ENCODE measurements at places on chromosomes 2 and 18. TPM values are rescaled to one million over a fixed set of nuclear protein-coding genes. Genes with fewer than 3 reads are reported as not detected.

The IL36B gene
- not detected for total RNA-seq

The DES gene
- total RNA-seq: not detected

The RAB17 gene
- total RNA-seq: 52.2 TPM

- H3K27ac ChIP-seq: no peak overlapping the region
- peak; percentile 21 for DNase-seq
- peaks cover 3% of the 10 kb centered on the region for H3K4me1 ChIP-seq
- H3K36me3 ChIP-seq: no peaks in the 10 kb centered on the region
- H3K27me3 ChIP-seq: peaks cover 24% of the 10 kb centered on the region
These were observed 12.4 kb upstream of the ADCYAP1 start for GRCh38 chr18:892316-892715.

GRCh38 chr2:179218848-179219594 is 45.6 kb downstream of the SESTD1 start:
- peak; percentile 86 for DNase-seq
- 0 out of 2 replicates have a peak, but pooled peaks cover 3% of the 10 kb centered on the region for H3K4me1 ChIP-seq
- no peaks in the 10 kb centered on the region for H3K36me3 ChIP-seq

The KYNU gene
- 1.1 TPM for total RNA-seq

DNA sequence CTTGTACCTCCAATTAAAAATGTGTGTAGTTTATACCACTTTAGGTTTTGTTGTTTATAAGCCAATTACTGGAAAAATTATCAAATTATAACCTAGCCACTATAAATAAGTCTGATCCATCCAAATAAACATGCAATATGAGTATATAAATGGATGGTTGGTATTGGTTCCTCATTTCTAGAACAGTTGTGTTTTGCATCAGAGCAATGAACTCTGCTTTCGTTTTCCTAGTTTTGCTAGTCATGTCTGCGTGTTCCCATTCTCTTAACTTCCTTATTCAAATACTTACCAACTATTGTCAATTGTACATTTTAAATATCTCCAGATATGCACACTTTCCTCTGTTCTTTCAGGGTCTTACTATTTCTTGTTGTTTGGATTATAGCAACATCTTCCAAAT is 641.7 kb downstream of the NR4A2 start:
- no peak for DNase-seq
- no peaks in the 10 kb centered on the region for H3K36me3 ChIP-seq
- H3K27me3 ChIP-seq: 0 out of 2 replicates have a peak, but pooled peaks cover 4% of the 10 kb centered on the region
- no peak overlapping the region for H3K4me3 ChIP-seq
- no peak overlapping the region for H3K27ac ChIP-seq

DNA sequence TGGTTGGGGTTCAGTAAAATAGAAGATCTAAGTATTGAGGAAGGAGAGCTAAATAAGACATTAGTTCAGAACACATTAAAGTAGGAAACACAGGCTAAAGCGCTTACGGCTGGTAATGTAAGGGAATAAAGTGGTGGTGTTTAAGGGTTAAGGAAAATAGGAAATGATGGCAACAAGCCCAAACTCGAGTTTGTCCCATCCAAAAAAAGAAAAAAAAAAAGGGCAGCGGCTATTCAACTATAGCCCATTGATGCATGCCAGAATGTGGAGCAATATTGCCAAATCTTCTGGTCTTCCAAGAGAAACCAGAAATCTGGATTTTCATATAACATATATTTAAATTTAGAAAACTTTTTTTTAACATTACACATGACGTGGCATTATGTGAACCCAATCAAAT is 161.0 kb downstream of the ARHGAP15 start:
- no peaks in the 10 kb centered on the region for H3K4me1 ChIP-seq
- no peaks in the 10 kb centered on the region for H3K36me3 ChIP-seq
- no peak overlapping the region for H3K27ac ChIP-seq
- H3K4me3 ChIP-seq: no peak overlapping the region
- no peak for DNase-seq

The BAZ2B gene
- 19.6 TPM for total RNA-seq

The ABCG5 gene
- total RNA-seq: not detected

DNA sequence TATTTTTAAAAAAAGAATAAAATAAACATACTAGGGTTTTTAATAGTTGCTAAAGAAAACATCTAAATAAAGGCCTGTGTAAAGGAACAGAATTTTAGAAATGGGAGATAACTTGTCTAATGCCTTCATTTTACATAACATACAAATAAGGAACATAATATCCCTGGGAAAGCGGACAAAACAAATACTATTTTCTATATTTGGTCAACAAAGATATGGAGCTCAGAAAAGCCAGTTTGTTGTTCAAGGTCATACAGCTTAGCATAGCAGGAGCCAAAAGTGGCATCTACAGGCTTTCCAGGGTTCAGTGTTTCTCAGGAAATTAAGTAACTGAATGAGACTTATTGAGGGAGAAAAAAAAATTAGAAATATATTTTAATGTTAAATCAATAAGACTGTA is 73.4 kb upstream of the CD226 start:
- no peak overlapping the region for H3K27ac ChIP-seq
- DNase-seq: no peak
- H3K36me3 ChIP-seq: peaks cover 16% of the 10 kb centered on the region
- H3K4me1 ChIP-seq: no peaks in the 10 kb centered on the region

The TBC1D8 gene
- total RNA-seq: 39.7 TPM

The GBX2 gene
- total RNA-seq: 30.5 TPM

- no peak for DNase-seq
- peak overlapping the region; percentile 86 for H3K27ac ChIP-seq
- H3K36me3 ChIP-seq: no peaks in the 10 kb centered on the region
- peaks cover 48% of the 10 kb centered on the region for H3K4me1 ChIP-seq
- no peaks in the 10 kb centered on the region for H3K27me3 ChIP-seq
- H3K4me3 ChIP-seq: peak overlapping the region; percentile 36
These were observed 2.7 kb upstream of the ACTR3 start for GRCh38 chr2:113887009-113887792.

DNA sequence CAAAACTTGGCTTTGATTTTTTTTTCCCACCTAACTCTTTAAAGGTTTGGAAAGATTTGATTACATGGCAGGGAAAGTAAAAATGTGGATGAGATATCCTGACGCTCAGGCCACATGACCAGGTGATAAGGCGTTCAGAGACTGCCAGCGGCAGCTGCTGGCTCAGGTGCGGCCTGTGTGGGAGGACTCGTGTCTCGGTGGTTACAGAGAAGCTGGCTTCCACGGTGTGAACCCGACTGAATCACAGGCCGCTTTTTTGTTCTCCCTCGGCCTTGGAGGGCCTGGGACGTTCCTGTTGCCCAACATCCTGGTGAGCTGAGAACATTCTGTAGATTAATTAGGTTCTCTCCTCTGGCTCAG is 124.2 kb upstream of the ZNF516 start:
- no peak overlapping the region for H3K4me3 ChIP-seq
- no peak for DNase-seq
- H3K27me3 ChIP-seq: peaks cover 92% of the 10 kb centered on the region
- no peak overlapping the region for H3K27ac ChIP-seq
- no peaks in the 10 kb centered on the region for H3K36me3 ChIP-seq

- no peak overlapping the region for H3K27ac ChIP-seq
- H3K27me3 ChIP-seq: peaks cover 54% of the 10 kb centered on the region
- no peaks in the 10 kb centered on the region for H3K36me3 ChIP-seq
- H3K4me1 ChIP-seq: no peaks in the 10 kb centered on the region
These were observed 429.9 kb downstream of the MTX2 start for GRCh38 chr2:176699098-176699497.

DNA sequence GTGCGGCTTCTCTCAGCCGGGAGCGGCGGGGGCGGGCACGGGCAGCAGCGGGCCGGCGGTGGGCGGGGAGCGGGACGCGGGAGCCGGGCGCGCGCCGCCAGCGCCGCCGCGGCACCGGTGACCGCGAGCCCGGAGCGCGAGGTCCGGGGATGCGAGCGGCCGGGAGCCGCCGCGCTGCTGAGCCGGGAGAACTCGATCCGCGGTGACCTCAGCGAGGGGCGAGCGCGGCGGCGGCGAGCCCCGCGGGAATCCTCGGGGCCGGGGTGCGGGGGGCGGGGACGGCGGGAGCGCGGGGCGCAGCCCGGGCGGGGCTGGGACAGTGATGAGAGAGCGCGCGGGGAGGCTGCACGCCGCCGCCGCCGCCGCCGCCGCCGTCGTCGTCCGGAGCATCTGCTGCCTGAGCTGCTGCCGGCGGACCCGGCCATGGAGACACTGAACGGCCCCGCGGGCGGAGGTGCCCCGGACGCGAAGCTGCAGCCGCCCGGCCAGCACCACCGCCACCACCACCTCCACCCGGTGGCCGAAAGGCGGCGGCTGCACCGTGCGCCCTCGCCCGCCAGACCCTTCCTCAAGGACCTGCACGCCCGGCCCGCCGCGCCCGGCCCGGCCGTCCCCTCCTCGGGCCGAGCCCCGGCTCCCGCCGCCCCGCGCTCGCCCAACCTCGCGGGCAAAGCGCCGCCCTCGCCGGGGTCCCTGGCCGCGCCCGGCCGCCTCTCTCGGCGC is at the start of gene MTCL1:
Gene MTCL1 (plus strand): TSS at position 319 of the 723 bp plus-strand sequence. CDS start 105 bp downstream, at position 424.
- DNase-seq: peak; percentile 57
- peak within 1 kb of the TSS; percentile 51 for H3K27ac ChIP-seq
- H3K4me3 ChIP-seq: peak within 1 kb of the TSS; percentile 78

- H3K4me3 ChIP-seq: no peak overlapping the region
- H3K27ac ChIP-seq: no peak overlapping the region
- peaks cover under 1% of the 10 kb centered on the region for H3K4me1 ChIP-seq
- DNase-seq: no peak
These were observed 27.0 kb downstream of the MEIS1 start for GRCh38 chr2:66461664-66462500.

The TLX2 gene
- total RNA-seq: 3.4 TPM

DNA sequence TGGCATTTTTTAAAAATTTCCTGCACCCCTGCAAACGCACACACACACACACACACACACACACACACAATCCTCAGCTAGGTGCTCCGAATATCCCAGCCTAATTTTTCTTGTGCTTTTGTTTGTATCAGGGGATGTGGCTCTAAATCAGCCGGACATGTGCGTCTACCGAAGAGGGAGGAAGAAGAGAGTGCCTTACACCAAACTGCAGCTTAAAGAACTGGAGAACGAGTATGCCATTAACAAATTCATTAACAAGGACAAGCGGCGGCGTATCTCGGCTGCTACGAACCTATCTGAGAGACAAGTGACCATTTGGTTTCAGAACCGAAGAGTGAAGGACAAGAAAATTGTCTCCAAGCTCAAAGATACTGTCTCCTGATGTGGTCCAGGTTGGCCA is 1.8 kb downstream of the HOXD13 start:
- H3K4me3 ChIP-seq: no peak overlapping the region
- H3K27ac ChIP-seq: no peak overlapping the region
- H3K36me3 ChIP-seq: no peaks in the 10 kb centered on the region
- H3K27me3 ChIP-seq: peaks cover 31% of the 10 kb centered on the region
- DNase-seq: no peak
- peaks cover 5% of the 10 kb centered on the region for H3K4me1 ChIP-seq

- peaks cover 38% of the 10 kb centered on the region for H3K4me1 ChIP-seq
- no peak overlapping the region for H3K4me3 ChIP-seq
- no peaks in the 10 kb centered on the region for H3K36me3 ChIP-seq
- H3K27me3 ChIP-seq: no peaks in the 10 kb centered on the region
- DNase-seq: peak; percentile 34
- no peak overlapping the region for H3K27ac ChIP-seq
These were observed 71.0 kb downstream of the ARL4C start for GRCh38 chr2:234425639-234426603.

DNA sequence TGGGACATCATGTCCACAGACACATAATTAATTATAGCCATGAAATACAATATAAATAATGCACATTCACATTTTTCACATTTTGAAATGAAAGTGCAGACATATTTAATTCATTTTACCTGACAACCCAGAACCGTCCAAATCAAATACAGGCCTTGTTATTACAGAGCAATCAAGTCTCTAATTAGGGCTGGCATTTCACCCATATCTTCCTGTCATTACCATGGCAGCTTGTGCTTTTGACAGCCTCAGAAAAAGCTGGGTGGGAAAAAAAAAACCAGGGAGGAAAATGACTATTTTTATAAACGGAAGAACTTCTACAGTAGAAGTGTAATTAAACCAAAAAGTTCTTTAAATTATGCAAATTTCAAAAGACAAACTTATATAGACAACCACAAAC is 436.4 kb downstream of the FBXO15 start:
- peaks cover 12% of the 10 kb centered on the region for H3K4me1 ChIP-seq
- no peaks in the 10 kb centered on the region for H3K36me3 ChIP-seq
- no peak overlapping the region for H3K4me3 ChIP-seq
- H3K27me3 ChIP-seq: no peaks in the 10 kb centered on the region

DNA sequence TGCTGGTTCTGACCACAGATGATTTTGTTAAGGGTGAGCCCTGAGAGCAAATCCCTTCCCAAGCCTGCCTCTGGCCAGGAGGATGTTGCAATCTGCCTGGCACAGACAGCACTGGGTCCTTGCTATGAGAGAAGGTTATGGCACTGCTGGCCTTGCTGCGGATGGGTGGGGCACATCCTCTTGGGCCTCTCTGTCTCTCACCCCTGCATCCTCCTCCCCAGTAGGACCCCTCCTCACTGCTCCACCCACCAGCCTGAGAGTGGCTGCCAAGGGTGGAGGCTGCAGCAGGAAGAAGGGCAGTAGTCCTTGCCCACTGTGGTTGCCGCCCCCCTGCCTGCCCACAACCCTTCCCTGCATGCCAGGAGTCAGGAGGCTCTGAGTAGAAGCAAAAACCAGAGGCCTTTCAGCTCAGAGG is 180.9 kb downstream of the ZBTB7C start:
- peaks cover 13% of the 10 kb centered on the region for H3K4me1 ChIP-seq
- H3K36me3 ChIP-seq: no peaks in the 10 kb centered on the region
- peak; percentile 39 for DNase-seq
- H3K27me3 ChIP-seq: no peaks in the 10 kb centered on the region
- peak overlapping the region; percentile 55 for H3K27ac ChIP-seq
- no peak overlapping the region for H3K4me3 ChIP-seq

DNA sequence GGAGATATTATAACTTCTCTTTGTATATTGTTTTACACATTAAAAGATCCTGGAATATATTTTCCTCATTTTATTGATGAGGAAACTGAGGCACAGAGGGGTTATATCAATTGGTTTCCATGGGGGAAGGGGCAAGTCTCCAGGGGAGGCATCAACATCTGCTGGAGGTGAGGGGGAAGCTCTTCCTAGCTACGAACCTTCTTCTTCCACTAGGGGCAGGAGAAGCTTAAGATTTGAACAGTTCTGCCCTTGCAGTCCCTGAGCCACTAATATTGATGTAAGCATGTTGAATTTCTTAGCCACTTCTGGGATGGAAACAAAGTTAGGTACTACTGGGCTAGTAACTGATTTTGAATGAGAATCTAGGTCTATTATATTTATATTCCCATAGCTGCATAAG is 140.1 kb upstream of the AQP4 start:
- no peak overlapping the region for H3K4me3 ChIP-seq
- peaks cover 36% of the 10 kb centered on the region for H3K27me3 ChIP-seq
- H3K36me3 ChIP-seq: no peaks in the 10 kb centered on the region
- H3K4me1 ChIP-seq: no peaks in the 10 kb centered on the region
- peak; percentile 44 for DNase-seq
- no peak overlapping the region for H3K27ac ChIP-seq

DNA sequence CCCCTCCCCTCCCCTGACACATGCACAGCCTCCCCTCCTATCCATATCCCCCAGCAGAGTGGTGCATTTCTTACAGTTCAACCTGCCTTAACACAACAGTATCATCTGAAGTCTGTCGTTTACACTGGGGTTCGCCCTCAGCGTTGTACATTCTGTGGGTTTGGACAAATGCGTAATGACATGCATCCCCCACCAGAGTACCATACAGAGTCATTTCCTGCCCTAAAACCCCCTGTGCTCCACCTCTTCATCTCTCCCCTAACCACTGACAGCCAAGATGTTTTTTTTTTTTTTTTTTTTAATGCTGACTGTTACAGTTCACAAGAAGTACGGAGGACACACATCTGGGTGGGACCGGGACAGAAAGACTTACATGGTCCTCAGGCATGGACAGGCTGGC is 22.6 kb downstream of the POMC start:
- H3K4me1 ChIP-seq: no peaks in the 10 kb centered on the region
- H3K36me3 ChIP-seq: no peaks in the 10 kb centered on the region
- no peak for DNase-seq
- H3K27me3 ChIP-seq: no peaks in the 10 kb centered on the region

GRCh38 chr2:43133336-43133707 is 93.1 kb downstream of the ZFP36L2 start:
- no peak overlapping the region for H3K27ac ChIP-seq
- H3K4me3 ChIP-seq: no peak overlapping the region
- no peaks in the 10 kb centered on the region for H3K27me3 ChIP-seq
- no peaks in the 10 kb centered on the region for H3K36me3 ChIP-seq

Data from PC-3 (cell line).